ENCODE measurements at places on chromosomes 2 and 18.

DNA sequence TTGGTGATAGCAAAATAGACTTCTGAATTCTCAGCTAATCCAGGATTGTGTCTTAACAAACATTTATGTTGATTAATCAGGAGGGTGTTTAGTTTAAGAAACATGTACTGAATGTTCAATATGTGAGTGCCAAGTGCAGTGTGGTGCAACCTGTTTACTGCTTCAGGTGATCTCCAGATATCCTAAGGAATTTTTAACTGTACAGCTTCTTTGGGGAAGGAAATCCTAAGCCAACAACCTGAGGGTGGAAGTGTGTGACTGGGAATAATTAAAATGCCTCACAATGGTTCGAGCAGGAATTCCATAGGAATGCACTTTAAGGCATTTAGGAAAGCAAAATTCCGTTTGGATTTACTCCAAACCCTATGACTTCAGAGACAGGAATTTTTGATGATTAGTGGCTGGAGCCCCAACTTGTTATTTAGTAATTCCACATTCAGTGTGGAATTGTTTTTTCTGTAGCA lies 16.4 kb downstream of the CRIM1 start:
- peak; percentile 90 for DNase-seq

DNA sequence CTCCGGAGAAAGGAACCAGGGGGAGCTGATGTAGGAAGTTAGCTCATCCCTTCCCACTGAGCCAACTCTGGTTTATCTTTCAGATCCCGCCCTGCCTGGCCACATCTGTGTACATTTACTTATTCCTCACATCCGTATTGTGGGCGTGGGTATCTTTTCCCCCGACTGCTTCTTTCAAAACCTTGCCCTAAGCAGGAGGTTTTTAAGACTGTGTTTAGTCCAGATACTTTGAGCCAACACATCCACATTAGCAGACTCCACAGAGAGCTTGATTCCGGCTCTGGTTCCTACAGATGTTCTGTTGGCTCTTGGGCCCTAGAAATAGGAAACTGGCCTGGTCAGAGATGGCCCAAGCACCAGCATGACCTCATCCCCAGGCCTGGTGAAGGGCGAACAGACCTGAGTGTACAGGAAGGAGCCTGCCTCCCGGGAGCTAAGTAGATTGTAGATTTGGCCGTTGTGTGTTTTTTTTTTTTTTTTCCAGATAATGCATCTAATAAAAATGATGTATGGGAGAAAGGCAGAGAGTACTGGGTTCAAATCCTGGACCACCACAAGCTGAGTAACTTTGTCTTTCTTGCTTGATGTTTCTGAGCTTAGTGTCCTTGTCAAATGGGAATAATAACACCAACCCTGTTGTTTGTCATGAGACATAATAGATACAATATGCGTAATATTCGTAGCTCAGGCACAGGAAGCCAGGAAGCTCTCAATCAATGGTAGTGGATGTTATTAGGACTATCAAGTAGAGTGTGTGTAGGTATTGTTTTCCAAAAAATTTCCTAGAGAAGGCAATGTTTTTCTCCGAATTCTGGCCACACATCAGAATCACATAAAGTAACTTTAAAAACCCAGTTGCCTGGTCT lies 92.3 kb downstream of the PRKCE start:
- peak; percentile 5 for DNase-seq

- DNase-seq, result no peak
Observed at GRCh38 chr2:77147153-77147552, 375.0 kb downstream of the LRRTM4 start.

- DNase-seq, result peak; percentile 78
Observed at GRCh38 chr18:23540867-23541266, 37.6 kb downstream of the RMC1 start.

DNA sequence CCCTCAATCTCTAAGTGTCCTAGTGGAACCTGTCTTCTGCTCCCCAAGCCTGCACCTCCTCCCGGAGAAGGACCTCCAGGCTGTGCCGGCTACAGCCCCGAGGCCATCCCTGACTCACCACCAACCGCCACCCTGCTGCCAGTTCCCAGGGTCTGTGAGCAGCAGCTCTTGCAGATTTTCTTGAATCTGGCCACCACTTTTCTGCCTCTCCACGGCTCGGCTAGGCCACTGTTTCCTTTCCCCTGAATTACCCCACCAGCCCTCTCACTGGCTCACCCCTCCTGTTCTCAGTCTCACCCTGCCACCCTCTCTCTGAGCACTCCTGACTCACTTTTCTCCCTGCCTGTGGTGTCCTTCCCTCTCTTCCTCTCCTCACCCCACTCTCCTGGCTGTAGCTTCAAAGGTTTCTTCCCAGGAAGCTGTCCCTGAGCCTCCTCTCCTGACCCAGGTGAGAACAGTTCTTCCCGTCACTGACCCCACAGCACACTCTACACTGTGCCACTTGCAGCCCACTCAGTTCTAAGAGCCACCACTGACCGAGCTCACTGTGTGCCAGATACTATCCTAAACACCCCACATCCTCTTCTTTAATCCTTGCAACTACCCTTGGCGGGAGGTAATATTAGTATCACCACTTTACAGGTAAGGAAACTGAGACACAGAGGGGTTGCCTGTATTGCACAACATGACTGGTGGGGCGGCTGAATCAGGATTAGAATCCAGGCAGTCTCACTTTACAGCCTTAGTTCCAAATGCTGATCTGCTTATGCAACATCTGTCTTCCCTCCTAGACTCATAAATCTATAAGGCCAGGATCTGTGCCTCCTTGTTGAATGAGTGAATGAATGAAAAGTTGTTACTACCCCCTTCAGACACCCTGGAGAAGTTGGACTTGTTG lies 111.6 kb downstream of the SMAD7 start:
- peak; percentile 67 for DNase-seq

DNA sequence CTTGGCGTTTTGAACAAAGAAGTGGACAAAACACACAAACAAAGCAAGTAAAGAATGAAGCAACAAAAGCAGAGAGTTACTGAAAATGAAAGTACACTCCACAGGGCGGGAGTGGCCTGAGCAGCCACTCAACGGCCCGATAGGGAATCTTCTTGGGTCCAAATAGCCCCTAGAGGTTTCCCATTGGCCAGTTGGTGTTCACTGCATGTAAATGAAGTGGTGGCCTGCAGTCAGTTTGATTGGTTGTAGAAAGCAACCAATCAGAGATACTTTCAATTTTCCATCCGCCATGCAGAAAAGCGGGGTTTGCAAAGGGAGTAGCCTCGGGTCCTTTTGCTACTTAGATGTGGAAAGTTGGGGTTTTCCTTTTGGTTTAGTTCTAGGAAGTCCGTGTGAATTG lies 31.6 kb downstream of the CYBRD1 start:
- DNase-seq, result no peak

DNA sequence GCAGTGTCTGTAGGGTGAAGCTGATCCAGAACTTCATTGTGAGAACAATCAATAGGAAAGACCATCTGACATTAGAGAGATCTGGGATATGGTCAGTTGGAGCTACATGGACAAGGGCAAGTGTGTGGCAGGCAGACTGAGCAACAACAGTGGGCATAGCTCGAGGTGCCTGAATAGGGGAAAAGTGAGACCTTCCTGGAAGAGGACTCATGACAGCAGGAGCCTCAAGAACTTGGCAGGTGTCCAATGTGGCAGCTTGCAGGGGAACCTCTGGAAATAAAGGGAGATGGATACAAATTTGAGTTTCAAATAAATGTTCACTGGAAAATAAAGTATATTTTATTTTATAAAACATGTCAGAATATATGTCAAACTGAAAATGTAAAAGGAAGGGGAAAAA lies 117.9 kb downstream of the TANC1 start:
- DNase-seq, result no peak
